ENCODE measurements at places on chromosomes 6 and 20.

DNA sequence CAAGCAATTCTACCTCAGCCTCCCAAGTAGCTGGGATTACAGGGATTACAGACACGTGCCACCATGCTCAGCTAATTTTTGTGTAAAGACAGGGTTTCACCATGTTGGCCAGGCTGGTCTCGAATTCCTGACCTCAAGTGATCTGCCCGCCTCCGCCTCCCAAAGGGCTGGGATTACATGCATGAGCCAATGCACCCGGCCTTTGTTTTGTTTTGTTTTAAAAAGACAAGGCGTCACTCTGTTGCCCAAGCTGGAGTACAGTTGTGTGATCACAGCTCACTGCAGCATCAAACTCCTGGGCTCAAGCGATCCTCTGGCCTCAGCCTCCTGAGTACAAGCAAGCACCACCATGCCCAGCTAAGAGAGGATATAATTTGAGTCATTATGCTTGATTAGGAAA, 5.4 kb downstream of the SERINC3 start:
- no peak for DNase-seq

DNA sequence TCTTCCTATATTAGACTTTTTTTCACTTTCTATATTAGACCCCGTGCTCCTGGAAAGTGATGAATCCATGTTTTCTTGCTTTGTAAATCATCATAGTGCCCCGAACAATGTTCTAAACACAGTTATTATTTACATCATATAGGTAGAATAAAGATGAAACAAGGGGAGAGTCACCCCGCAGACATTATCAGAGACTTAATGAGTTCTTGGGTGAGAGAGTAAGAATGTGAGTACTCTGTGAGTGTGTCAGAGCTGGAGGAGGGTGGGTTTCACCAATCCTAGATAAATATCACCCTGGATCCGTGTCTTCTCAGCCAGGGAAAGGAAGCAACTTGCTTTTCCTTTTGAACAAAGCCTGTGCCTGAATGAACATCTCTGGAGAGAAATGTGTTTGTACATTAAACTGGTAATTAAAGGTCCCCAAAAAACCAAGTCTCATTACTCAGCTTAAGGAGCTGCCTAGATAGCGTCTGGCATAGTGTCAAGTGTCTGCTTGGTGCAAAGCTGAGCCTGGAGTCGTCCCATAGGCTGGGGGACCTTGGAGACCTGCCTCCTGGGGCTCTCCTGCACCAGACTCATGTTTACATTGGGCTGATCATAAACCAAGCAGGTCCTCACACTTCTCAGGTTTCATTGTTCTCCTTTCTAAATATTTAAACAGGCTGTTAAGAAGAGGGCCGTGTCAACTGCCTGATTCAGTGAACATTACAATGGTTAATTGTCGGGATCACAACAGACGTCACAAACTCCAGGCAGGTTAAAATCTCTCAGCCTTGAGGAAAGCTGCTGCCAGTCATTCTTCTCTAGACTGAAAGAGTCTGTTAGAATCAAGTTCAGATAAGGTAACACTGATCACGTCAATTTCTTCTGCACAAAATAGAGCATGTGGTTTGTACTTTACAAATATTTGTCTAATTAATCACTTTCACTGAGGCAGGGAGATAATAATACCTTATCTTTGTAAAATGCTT, 179.7 kb upstream of the MYLIP start:
- DNase-seq = no peak

DNA sequence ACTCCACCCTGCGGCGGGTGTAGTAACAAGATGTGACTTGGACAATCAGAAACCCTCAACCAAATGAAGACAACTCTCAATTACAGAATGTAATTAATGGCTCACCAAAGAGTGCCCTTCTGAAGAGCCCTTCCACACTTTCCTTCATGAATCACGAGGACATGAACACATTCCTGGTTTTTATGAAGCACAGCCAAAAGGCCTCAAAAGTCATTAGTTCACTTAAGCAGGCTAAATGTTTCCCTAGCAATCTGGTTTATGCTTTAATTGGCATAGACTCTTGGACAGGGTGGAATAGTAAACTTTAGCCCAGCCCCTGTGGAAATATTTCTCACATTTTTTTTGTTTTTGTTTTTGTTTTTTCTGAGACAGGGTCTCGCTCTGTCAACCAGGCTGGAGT, 20.5 kb downstream of the CPNE5 start:
- DNase-seq = no peak

DNA sequence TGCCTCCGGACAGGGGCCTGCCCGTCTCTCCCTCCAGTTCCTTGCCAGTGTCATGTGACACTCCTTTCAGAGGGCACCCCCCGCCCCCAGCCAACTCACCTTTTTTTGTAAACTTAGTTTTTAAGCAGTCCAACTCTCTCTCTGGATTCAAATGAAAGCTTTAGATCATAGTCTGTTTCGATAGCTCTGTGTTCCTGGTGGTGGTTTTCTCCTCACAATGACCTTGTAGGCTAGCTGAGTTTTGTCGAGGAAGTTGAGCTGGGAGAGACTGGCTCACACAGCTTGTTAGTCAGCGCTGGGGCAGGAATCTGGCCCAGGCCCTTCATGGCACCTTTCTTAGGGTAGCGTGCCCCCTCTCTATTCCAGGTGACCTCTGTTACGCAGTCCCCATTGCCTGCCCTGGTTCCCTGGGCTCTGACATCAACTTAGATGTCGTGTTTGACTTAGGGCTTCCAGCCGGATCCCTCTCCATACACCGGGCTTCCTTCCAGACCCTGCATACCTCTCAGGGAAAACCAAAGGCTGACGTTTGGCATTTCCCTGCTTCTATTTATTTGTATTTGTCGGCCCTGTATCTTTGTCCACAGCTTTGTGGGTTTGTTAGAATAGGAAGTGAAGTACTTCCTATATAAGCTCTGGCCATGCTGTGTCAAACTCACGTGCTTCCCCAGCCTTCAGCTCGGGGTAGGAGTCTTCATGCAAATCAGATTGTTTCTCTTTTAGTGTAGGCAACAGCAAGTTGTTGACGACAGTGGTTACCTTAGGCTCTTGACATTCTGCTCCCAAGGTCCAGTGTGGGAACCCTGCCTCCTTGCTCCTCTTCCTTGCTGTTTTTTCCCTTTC, 12.7 kb downstream of the IGF2R start:
- no peak for DNase-seq

GRCh38 chr20:35641743-35642142, 23.0 kb downstream of the CPNE1 start:
- no peak for DNase-seq
